ENCODE measurements at places on chromosomes 5 and 9.

- no peak for DNase-seq
These were observed 342.2 kb upstream of the RFX3 start for GRCh38 chr9:3868012-3868411.

DNA sequence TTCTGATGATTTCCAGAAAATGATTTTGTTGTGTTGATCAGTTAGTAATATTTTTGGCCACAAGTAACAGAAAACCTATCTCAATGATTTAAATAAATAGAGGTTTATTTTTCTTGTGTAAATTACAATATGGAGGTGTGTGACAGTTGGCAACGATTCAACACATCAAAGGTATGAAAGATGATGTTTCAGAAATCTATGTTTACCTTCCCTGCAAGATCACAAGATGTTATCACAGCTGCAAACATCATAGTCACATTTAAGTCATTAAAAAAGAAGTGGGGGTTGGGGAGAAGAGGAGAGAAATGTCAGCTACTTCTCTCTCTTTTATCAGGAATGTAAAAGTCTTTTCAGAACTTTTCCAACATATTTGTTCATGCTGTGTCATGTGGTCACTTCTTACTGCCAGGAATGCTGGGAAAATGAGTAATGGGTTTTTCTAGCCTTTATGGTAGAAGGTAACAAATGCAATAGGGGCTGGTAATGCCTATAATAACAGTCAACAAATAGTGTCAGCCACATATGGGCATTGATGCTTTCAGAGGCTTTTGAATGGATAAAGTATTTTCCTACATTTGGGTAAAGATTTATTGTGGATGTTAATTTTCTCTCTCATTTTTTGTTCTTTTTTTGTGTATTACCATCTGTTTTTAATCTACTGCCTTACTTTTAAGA lies 742.7 kb downstream of the TLE1 start:
- DNase-seq = no peak

GRCh38 chr5:61416420-61416819 lies 84.4 kb downstream of the ZSWIM6 start:
- DNase-seq = no peak

GRCh38 chr9:96478829-96479371 lies 28.9 kb downstream of the HABP4 start:
- no peak for DNase-seq

- DNase-seq = no peak
These were observed at the start of gene EGFLAM for GRCh38 chr5:38258319-38259061. EGFLAM (plus strand) TSS chr5:38258559; CDS start chr5:38258755, 196 bp downstream.

DNA sequence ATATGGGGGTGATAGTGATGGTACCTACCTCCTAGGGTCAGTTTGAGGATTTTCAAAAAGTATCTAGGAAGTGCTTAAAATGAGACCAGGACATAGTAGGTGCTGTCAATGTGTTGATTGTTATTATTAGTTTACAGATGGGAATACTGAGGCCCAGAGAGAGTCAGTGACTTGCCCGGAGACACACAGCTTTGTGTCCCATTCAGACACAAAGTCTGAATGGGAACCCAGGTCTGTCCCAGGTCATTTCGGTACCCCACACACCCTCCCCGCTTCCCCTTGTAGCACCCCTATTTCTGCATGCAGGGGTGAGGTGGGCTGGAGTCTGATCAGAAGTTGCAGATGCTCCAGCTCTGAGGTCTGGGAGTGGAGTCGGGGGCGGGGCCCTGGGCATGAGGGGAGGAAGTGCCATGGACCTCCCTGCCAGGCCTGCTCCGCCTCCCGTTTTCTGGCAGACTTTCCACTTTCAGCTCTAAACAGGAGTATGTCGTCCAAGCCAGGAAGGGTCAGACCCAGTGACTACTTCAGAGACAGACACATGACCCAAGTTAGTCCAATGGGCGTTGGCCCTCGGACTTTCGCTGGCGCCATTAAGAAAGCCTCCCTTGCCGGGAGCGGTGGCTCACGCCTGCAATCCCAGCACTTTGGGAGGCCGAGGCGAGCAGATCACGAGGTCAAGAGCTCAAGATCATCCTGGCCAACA lies 3.2 kb upstream of the DBN1 start:
- DNase-seq = no peak
